Midbrain (tissue), 1 donor: ENCODE measurements at places on chromosomes 3 and 15.

GRCh38 chr3:114454551-114455251 lies 160.9 kb downstream of the TIGIT start:
- DNase-seq, result peak; percentile 79

GRCh38 chr3:45571969-45572368 lies 22.6 kb upstream of the LIMD1 start:
- no peak for DNase-seq

DNA sequence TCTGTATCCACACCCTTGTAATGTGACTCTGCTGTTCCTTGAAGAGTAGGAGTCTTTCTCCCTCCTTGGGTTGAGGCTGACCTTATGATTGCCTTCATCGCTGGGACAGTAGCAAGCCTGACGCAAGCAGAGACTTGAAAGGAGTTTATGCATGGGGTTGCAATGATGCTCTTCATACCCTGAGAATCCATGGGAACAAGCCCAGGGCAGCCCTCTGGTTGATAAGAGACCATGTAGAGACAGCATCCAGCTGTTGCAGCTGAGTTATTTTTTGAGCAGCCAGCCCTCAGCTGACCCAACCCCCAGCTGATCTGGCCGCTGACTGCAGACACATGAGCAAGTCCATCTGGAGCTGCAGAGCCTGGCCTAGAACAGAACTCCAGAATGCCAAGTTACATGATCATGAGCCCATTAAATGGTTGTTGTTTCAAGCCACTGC lies 60.6 kb upstream of the ARNT2 start:
- no peak for DNase-seq

DNA sequence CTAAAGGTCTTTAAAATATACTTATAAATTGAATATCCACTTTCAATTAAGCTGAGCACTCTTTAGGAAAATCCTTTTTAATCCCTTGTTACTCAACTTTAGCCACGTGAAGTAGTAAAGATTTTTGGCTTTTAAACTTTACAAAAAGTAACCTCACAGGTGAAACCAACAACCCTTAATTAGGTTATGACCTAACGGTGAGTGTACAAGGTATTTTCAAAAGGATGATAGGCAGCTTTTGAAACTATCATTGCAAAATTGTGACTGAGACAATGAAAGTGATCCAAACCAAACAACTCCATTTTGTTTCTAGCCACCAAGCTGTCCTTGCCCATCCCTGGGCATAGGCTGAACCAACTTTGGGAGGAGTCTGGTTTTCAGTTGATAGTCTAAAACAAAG lies 940.2 kb downstream of the OTOL1 start:
- no peak for DNase-seq

- DNase-seq, result no peak
These were observed 240.1 kb downstream of the XXYLT1 start for GRCh38 chr3:195030791-195031321.

DNA sequence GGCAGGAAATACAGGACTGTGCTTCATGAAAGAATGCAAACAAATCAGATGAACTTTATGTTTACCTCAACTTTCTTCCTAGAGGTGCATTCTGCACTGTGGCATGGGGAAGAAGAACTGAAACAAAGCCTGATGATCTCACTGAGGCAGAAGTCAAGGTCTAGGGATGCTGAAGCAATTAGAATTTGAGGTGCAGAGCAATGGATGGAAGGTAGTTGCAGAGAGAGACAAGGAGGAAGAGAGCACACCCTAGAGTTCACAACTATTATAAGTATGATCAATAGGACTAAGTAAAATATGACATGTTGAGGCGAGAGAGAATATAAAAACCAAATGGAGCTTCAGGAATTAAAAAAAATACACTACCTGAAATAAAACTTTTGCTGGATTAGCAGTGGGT lies 420.1 kb downstream of the EDEM1 start:
- no peak for DNase-seq

DNA sequence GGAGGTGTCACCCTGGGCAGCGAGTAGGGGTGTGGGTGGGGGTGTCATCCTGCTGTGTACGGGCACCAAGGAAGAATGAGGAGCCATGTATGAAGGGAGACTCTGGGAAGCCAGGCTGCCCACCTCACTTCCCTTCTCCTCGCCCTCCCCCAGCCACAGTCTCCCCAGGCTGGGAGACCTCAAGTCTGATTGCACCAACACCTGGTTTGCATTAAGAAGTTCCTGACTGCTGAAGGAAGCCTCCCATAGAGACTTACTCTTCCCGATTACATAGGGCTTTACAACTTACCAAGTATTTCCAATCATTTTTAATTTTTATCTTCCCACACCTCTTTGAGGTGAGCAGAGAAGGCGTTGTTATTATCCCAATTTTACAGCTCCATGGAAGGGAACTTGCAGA lies 29.5 kb upstream of the SMAD3 start:
- DNase-seq, result no peak

- no peak for DNase-seq
These were observed 60.5 kb downstream of the MYRIP start for GRCh38 chr3:39869890-39870289.

DNA sequence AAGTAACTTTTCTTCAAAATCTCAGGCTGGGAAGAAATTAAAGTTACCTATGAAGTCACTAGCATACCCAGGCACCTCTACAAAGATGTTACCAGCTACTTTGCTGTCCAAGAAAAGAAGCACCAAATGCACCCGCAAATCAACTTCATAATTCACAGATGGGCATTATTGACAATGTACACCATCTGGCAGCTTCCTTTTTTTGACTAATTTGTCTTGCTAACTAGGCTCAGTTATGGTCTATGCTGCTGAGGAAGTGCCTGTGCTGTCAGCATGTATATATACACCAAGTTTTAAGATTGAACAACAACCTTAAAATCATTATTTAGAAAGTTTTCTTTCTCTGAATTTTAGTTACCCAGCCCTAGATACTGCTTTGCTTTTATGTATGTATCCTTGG lies 93.8 kb downstream of the NSUN3 start:
- DNase-seq, result no peak

DNA sequence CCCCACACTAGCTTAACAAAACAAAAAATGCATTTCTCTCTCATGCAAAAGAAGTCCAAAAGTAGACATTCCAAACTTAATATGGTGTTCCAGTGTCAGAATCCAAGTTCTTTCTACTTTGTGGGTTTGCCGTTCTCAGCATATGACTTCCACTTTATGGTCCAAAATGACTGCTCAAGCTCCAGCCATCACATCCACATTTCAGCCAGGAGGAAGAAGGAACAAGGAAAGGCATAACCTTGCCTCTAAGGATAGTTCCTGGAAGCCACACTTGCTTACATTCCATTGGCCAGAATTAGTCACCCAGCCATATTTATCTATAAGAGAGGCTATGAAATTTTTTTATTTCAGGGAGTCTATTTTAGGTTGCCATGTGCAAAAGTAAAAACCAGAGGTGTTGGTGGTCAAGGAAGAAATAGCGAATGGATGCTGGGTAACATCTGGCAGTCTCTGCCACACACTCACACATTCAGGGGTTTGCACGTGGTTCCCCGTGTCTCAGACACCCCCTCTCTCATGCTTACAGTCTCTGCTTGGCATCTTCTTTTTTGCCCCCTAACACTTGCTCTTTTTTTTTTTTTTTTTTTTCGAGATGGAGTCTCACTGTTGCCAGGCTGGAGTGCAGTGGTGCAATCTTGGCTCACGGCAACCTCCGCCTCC lies 69.3 kb downstream of the RPL39L start:
- DNase-seq, result no peak

DNA sequence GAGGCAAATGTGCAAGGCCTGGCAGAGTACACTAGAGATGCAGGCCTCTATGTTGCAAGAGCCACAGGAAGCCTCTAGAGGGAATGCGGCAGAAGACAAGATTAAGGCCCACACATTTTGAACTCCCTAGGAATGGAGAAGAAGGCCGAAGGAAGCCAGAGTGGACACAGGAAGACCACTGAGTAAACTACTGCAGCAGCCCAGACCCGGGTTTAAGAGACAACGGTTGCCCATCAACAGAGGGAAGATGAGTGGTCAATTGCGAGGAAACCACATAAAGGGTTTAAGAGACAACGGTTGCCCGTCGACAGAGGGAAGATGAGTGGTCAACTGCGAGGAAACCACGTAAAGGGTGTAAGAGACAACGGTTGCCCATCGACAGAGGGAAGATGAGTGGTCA lies 14.6 kb downstream of the CHSY1 start:
- DNase-seq, result no peak

- peak; percentile 24 for DNase-seq
These were observed 247.6 kb upstream of the SOX2 start for GRCh38 chr3:181464033-181464694.

- DNase-seq, result no peak
These were observed 18.4 kb downstream of the UPK1B start for GRCh38 chr3:119191800-119192199.

DNA sequence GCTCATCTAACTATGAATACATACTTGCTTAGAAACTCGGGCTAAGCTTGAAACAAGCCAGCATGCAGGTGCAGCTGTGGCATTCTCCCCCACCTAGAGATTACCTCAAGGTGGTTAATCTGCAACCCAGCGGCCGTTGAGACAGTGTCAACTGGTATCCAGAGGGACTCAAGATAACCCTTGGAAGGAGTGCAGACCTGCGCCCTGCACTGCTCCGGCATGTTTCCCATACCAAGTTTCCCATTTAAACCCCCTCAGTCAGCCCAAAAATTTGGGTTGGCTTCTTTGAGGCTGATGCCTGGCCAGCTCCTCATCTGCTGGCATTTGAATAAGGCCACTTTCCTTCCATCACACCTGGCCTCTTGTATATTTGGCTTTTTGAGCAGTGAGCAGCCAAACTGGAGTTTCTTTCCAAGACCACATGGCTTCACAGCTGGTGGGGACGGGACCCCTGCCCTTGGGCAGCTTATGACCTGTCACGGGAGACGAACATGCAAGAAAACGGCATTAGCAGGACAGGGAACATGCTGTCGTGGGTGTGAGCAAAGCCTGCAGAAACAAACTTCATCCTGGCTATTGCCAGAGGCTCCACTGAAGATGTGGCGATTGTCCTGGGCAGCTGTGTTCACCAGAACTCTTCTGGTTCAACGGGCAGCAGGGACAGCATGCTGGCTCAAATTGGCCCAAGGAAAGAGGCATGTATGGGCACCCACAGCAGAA lies 98.2 kb downstream of the PLXNA1 start:
- no peak for DNase-seq

- no peak for DNase-seq
These were observed 216.8 kb upstream of the RBMS3 start for GRCh38 chr3:29064085-29064484.

DNA sequence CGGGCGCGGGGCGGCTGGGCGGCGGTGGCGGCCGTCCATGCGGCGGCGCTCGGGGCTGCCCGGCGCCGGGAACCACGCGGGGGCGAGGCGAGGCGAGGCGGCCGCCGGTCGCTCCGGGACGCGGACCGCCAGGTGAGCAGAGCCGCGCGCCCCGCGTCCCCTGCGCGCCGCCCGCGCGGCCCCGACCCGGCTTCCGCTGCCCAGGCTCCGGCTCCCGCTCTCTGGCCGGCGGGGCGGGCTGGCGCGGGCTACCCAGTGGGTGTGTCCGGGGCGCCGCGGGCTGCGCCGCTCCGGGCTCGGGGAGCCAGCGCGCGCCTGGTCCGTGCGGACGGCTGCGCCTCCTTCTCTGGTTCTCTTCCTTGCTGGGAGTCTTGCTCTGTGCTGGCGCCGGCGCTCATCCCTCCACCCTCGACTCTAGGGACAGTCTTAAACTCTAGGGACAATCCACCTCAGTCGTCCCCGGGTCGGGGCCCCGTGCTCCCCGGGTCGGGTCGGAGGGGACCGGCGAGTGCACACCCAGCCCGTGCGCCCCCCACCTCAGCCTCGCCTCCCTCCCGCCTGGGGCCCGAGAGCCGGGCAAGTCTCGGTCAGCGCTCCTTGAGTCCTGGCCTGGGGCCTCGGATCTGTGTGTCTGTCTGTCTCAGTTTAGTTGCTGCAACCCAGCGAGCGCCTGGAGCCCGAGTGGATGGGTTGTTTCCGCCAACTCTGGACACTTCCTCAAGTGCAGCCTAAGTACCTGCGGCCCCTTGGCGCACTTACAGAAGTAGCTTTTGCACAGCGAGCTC lies 488 bp downstream of the THSD4 start:
- DNase-seq, result no peak

DNA sequence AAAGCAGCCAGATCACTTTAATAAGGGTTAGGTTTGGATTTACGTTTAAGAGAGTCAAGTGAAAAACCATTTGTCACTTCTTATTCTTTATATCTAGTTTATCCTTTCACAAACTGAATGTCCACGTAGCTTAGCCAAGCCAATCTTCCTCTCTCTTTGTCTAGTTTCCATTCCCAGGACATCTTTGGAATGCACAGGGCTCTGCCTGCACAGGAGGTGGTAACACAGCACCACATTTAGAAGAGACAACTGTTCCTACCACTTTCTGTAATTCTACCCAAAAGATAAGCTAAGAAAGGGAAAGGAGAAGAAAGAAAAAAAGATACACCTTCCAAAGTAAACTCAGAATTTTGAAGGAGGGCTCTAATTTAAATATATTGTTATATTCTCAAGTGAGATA lies 67.9 kb downstream of the IGSF11 start:
- no peak for DNase-seq

DNA sequence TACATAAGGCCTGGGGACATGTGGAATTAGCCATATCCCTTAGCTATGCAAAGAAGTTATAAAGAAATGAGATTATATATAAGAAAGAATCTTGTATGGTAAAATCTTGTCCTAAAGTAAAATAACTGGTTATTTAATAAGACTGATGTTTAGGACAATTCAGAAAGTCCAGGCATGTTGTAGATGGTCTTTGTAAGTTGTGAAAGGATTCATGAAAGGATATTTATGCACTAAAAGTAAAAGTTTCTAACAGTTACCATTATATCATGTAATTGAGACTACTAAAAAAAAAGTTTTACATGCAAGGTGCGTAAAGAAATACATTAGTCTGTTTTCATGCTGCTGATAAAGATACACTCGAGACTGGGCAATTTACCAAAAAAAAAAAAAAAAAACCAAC lies 146.3 kb downstream of the FMN1 start:
- no peak for DNase-seq

- no peak for DNase-seq
These were observed 69.6 kb upstream of the ATP10A start for GRCh38 chr15:25932696-25933095.

DNA sequence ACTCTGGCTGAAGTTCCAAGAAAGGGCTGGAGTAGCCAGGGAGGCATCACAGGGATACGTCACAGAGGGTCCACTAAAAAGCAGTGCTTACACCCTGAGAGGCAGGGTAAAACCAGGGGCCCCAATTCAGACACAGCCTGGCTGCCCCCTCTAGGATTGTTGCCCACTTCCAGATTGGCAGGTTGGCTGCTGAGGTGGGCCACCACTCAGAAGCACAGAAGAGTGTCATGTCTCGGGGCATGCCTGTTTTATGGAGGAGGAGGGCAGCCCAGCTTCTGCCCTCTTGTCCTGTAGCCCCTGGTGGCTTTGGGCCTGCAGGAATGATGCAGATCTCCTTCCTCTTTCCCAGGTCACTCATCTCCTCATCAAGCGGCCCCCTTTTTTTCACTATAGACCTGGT lies 24.0 kb downstream of the NOX5 start:
- no peak for DNase-seq

- DNase-seq, result no peak
These were observed 265.6 kb downstream of the CTNNB1 start for GRCh38 chr3:41464858-41465257.

- no peak for DNase-seq
These were observed 452.0 kb upstream of the MCTP2 start for GRCh38 chr15:93779341-93779740.
